Activated CD8-positive, alpha-beta memory T cell treated with anti-CD3 and anti-CD28 coated beads, Interleukin-2, amount 10 ng/mL, durations not matched to agents 7 days and 5 days (primary cell): ENCODE measurements at places on chromosomes 7 and 10. TPM values are rescaled to one million over a fixed set of nuclear protein-coding genes. Genes with fewer than 3 reads are reported as not detected.
A peak's percentile ranks its signal among the peaks of the same experiment; 100 is the strongest.

- no peaks in the 10 kb centered on the region for H3K27me3 ChIP-seq
- no peak overlapping the region for H3K27ac ChIP-seq
- DNase-seq = no peak
- no peak overlapping the region for H3K4me3 ChIP-seq
- H3K36me3 ChIP-seq = no peaks in the 10 kb centered on the region
- no peaks in the 10 kb centered on the region for H3K4me1 ChIP-seq
These were observed 573.0 kb upstream of the PCDH15 start for GRCh38 chr10:55374060-55374459.

- peak; percentile 86 for DNase-seq
- peak overlapping the region; percentile 99 for H3K27ac ChIP-seq
- H3K27me3 ChIP-seq = no peaks in the 10 kb centered on the region
These were observed 1.7 kb downstream of the KLF6 start for GRCh38 chr10:3783316-3783681.

PRR15 gene
- not detected for total RNA-seq

DNA sequence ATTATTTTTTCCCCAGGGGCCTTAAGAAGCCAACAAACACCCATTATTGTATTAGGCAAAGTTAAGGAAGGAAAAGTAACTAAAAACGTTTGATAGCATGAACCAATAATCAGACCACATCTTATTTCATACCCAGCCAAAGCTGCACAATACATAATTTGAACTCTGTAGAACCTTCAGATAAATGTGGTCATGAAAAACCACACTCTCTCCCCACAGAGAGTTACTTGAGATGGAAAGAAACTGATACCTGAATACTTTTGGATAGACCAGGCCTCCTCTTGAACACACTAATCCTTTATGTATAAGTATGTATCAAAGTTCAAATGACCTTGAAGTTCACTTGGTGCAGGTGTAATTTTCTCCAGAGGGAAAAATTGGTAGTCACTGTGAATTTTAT lies 146.6 kb upstream of the FAM13C start:
- H3K4me3 ChIP-seq = no peak overlapping the region
- H3K4me1 ChIP-seq = no peaks in the 10 kb centered on the region
- DNase-seq = no peak
- H3K27ac ChIP-seq = no peak overlapping the region
- H3K36me3 ChIP-seq = no peaks in the 10 kb centered on the region

DNA sequence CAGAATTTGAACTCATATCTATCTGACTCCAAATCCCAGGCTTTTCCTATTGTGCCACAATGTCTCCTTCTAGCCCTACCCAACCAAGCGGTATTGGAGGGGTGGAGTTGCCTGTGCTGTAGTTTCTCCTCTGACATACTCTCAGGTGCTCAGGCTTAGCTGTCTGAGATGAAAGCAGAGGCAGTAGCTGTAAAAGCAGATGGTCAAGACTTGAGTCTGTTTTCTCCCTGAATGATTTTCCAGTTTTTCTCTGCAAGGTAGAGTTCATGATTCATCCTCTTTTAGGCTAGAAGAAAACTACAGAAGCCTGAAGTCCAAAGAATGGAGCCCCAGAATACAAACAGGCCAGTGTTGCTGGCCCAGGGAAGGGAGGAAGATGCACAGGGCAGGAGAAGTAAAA lies 130.0 kb downstream of the PDE1C start:
- H3K4me1 ChIP-seq = no peaks in the 10 kb centered on the region
- H3K4me3 ChIP-seq = no peak overlapping the region

SLC26A3 gene
- not detected for total RNA-seq

DNA sequence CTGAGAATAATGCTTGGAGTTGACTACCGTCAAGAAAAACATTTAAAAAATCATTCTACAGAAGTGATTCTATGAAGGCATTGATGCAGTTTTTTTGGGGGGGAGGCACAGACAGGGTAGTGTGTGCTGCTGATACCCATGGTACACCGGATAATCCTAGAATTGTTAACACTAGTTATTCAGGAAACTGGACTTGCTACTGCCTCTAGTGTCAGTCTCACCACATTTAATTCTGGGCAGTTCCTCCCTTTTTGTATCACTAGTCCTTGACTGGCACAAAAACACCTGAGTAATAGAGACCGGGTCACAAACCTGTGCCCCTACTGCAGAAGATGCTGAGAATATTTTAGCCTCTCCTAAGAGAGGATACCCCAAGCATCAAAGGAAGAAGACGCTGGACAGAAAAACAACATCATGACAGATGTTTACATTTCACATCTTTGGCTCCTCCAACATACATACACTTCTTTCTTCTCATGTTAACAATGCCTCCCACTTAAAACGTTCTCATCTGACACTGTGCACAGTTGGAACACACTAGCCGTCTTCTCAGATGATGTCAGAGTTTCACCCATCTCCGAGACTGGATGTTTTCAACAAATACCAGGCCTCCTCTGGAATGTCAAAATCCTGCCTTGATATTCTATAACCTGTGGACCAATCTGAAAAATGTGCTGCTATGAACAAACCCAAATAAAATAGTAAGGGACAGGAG lies 13.1 kb upstream of the TCAF1 start:
- H3K4me1 ChIP-seq = no peaks in the 10 kb centered on the region
- peaks cover 41% of the 10 kb centered on the region for H3K27me3 ChIP-seq
- no peak overlapping the region for H3K4me3 ChIP-seq
- no peak for DNase-seq

DNA sequence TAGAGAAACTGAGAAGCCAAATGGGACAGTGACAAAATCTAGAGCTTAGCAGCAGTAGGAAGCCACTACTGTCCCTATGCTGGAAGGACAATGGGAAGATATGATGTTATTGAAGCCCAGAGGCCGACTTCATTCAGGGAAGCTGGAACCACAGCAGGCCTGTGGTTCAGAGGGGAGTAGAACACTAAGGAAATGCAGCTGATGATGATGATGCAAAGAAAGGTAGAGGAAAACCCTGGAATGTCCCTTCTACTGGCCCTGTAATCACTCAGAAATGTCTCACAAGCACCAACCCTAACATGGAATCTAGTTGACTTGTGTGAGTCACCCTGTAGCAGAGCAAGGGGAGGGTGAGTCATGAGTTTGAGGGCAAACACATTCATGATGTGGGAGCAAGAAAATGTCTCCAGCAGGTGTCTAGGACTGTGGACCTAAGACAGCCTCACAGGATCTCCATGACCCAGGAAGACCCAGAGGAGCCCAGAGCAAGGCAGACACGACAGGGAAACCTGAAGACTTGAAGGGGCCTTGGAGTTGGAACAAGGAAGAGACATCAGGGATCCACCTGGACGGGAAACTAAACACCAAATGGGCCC lies 37.0 kb upstream of the LRRC17 start:
- no peak overlapping the region for H3K27ac ChIP-seq
- peak; percentile 53 for DNase-seq
- H3K4me1 ChIP-seq = peaks cover 33% of the 10 kb centered on the region
- peaks cover 25% of the 10 kb centered on the region for H3K27me3 ChIP-seq
- H3K4me3 ChIP-seq = no peak overlapping the region

TMEM270 gene
- not detected for total RNA-seq

GRCh38 chr7:2037301-2037807 lies 195.4 kb downstream of the MAD1L1 start:
- H3K36me3 ChIP-seq = peaks cover 4% of the 10 kb centered on the region
- H3K27ac ChIP-seq = peak overlapping the region; percentile 68
- peak overlapping the region; percentile 77 for H3K4me3 ChIP-seq
- DNase-seq = peak; percentile 73
- peaks cover 19% of the 10 kb centered on the region for H3K27me3 ChIP-seq

AGBL3 gene
- total RNA-seq = 2.4 TPM

DNA sequence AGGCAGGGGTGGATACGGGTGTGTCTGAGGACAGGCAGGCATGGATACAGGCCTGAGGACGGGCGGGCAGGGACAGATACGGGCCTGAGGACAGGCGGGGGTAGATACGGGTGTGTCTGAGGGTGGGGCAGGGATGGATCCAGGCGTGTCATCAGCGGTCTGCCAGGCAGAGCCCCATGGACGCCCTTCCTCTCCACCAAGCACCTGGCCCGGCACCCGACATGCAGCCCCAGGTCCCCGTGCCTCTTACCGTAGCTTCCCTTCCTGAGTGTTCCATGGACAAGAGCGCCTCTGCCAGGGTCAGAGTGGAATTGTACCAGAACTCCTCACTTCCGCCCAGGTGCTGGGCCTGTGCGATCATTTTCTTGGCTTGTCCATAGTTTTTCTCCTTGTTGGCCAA lies 74.6 kb upstream of the NKX6-2 start:
- H3K36me3 ChIP-seq = no peaks in the 10 kb centered on the region
- H3K27ac ChIP-seq = no peak overlapping the region
- DNase-seq = no peak
- H3K27me3 ChIP-seq = peaks cover 5% of the 10 kb centered on the region
- no peaks in the 10 kb centered on the region for H3K4me1 ChIP-seq
- no peak overlapping the region for H3K4me3 ChIP-seq

DNA sequence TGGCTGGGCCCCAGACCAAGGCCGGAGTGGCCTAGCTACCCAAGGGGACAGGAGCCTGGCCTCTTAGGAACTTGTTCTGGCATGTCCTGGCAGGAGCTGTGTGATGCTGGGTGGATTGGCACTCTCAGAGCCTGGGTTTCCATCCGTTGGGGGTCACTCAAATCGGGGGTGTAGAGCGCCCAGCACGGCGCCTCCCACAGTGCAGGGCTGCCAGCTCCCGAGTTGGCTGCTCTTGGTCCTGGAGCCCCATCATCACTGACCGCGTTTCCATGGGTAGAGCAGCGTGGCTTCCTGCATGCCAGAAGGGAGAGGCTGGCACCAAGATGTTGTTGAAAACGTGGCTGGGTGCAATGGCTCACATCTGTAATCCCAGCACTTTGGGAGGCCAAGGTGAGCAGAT lies 70.3 kb downstream of the UNCX start:
- no peaks in the 10 kb centered on the region for H3K36me3 ChIP-seq
- no peak overlapping the region for H3K27ac ChIP-seq
- DNase-seq = no peak
- H3K4me3 ChIP-seq = no peak overlapping the region
- H3K27me3 ChIP-seq = no peaks in the 10 kb centered on the region
- H3K4me1 ChIP-seq = no peaks in the 10 kb centered on the region

DCLRE1C gene
- total RNA-seq = 29.2 TPM

NXPH1 gene
- not detected for total RNA-seq

GRCh38 chr7:107810626-107811025 lies 7.6 kb upstream of the SLC26A3 start:
- H3K27me3 ChIP-seq = no peaks in the 10 kb centered on the region
- no peak overlapping the region for H3K27ac ChIP-seq
- no peak overlapping the region for H3K4me3 ChIP-seq
- no peaks in the 10 kb centered on the region for H3K36me3 ChIP-seq
- DNase-seq = no peak
- H3K4me1 ChIP-seq = peaks cover 15% of the 10 kb centered on the region

DNA sequence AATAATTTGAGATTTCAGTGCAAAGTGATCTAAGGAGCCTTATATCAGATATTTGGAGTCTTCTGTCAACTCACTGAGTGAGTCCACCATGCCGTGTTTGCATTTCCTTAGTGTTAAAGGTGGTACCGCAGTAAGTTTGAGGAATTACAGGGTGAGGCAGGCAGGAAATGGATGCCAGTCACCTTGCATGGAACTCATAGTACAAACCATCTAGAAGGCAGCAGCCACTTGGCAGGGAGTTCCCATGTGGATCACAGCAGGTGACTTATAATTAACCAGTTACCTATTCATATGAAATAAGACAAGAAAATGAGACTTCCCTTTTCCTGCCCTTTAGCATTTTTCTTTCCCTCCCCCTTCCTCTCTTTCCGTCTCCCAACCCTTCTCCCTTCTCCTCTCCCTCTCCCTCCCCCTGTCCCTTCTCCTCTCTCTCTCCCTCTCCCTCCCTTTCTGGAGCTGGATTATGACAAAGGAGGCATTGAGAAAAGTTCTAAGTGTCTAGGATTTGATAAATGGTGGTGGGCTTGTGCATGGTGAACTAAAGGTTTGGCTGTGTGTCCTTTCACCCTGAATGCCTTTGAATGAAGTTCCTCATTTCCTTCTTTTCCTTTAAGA lies 94.1 kb downstream of the LRRC4 start:
- H3K4me1 ChIP-seq = no peaks in the 10 kb centered on the region
- H3K27ac ChIP-seq = no peak overlapping the region
- H3K27me3 ChIP-seq = no peaks in the 10 kb centered on the region
- H3K36me3 ChIP-seq = peaks cover 3% of the 10 kb centered on the region
- DNase-seq = no peak
- no peak overlapping the region for H3K4me3 ChIP-seq

- H3K27me3 ChIP-seq = no peaks in the 10 kb centered on the region
- no peak overlapping the region for H3K27ac ChIP-seq
- H3K4me1 ChIP-seq = no peaks in the 10 kb centered on the region
- no peak for DNase-seq
These were observed 69.9 kb downstream of the C10orf105 start for GRCh38 chr10:71649631-71650030.

DNA sequence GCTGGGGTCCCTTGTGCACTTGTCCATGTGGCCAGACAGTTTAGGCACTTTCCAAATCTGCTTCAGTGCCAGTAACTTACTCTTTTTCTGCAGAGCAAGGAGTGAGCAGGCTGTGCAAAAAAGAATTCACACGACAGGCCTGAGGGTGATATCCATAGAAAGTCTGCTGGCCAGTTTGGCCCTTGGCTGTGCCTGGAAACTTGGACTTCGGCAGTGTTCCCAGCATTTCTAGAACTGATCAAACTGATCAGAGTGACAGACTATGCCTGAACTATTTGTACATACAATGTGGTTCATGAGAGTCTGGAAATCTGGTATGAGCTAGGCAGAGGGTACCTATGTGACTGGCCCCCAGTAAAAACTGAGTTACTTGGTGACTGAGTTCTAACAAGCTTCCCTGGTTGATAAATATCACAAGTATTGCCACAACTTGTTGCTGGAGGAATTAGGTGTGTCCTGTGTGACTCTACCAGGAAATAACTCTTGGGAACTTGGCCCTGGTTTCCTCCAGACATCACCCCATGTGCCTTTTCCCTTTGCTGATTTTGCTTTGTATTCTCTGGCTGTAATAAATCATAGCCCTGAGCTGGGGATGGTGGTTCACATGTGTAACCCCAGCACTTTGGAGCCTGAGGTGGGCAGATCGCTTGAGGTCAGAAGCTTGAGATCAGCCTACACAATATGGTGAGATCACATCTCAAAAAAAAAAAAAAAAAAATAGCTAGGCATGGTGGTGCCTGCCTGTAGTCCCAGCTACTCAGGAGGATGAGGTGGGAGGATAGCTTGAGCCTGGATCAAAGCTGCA lies 3.3 kb upstream of the DENND10 start:
- H3K27me3 ChIP-seq = peaks cover 2% of the 10 kb centered on the region
- peak; percentile 44 for DNase-seq
- peaks cover 40% of the 10 kb centered on the region for H3K4me1 ChIP-seq
- H3K36me3 ChIP-seq = peaks cover 1% of the 10 kb centered on the region
- H3K27ac ChIP-seq = peak overlapping the region; percentile 77

MALRD1 gene
- total RNA-seq = not detected

- peaks cover 7% of the 10 kb centered on the region for H3K27me3 ChIP-seq
- no peak overlapping the region for H3K4me3 ChIP-seq
- H3K36me3 ChIP-seq = no peaks in the 10 kb centered on the region
- no peak for DNase-seq
These were observed 135.4 kb upstream of the RSU1 start for GRCh38 chr10:16952610-16953009.
